ENCODE measurements at places on chromosomes 1 and 21. TPM values are rescaled to one million over a fixed set of nuclear protein-coding genes. Genes with fewer than 3 reads are reported as not detected.

GRCh38 chr21:30502041-30502440 lies at the start of gene KRTAP19-5:
Gene KRTAP19-5, minus strand, starts transcription at chr21:30502141. Its CDS starts 51 bp downstream, at chr21:30502090.
- DNase-seq: no peak

DNA sequence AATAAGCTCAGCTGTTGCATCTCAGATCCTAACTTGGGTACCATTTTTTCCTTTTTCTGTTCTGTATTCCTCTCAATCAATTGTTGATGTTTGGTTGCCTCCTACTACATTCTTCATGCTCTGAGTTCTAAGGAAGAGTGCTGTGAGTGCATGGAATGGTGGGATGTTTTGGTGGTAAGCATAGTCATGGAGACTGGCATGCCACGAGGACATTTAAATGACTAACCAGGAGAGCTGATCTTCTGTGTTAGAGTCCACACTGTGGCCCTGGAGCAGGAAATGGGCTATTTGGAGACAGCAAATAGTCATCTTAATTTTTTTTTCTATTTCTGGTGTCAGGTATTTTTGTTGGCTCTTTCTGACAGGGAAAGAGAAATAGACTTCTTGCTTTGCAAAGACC lies 69.5 kb upstream of the HSD17B7 start:
- no peak for DNase-seq

GRCh38 chr1:221515496-221515895 lies 226.4 kb downstream of the DUSP10 start:
- no peak for DNase-seq

GRCh38 chr1:27487966-27488884 lies 1.7 kb downstream of the WASF2 start:
- no peak for DNase-seq

GRCh38 chr1:54017979-54018378 lies at the start of gene LDLRAD1:
Gene LDLRAD1, minus strand, starts transcription at chr1:54018186. Its CDS starts 74 bp downstream, at chr1:54018112.
- DNase-seq: no peak

DNA sequence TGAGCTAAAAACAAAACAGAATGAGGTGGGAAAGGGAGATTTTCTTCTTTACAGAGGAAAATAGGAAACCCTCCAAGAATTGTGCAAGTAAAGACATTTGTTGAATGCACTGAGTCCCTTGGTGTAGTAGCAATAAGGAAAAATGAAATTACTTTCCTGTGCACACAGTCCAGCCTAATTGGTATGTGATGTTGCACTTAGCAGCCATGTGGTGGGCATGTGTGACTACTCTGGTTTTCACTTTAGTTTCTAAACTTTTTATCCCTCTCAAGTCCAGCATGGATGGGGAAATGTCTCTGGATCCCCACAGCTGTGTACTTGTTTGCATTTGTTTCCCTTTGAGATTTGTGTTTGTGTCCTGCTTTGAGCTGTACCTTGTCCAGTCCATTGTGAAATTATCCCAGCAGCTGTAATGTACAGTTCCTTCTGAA lies 7.1 kb upstream of the AGO3 start:
- no peak for DNase-seq

- no peak for DNase-seq
These were observed 18.0 kb upstream of the ST3GAL3 start for GRCh38 chr1:43689289-43689688.

DNA sequence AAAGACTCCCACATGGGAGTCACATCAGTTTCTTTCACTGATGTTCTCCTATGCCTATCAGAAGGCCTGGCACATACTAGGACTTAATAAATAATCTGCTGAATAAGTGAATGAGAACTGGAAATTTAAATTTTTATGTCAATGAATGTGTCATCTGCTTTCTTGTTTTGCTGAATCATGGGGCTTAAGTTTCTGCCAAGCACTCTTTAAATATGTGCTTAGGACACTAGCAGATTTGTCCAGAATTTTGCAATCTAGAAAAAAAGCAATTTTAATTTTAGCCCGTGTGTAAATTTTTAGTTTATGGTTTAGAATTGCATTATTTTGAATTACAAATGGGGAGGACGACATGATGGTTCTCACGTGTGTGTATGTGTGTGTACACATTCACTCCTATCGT lies 803.1 kb downstream of the USP25 start:
- DNase-seq: no peak

DNA sequence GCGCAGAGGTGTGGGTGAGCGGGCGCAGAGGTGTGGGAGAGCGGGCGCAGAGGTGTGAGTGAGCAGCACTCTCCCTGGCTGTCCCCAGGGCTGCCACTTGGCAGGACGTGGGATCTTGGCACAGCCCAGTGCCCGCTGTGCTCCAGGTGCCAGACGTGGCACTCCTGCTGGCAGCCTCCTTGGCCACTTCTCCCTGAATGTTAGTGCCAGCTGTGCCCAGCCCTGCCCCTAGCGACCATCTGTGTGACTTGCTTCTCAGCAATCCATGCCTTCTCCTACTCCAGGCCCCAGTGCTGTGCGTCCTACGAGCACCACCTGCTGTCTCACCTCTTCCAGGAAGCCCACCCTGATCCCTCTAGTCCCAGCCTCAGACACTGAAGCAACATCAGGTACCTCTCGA lies 30.5 kb downstream of the KRTAP10-1 start:
- peak; percentile 82 for DNase-seq

DNA sequence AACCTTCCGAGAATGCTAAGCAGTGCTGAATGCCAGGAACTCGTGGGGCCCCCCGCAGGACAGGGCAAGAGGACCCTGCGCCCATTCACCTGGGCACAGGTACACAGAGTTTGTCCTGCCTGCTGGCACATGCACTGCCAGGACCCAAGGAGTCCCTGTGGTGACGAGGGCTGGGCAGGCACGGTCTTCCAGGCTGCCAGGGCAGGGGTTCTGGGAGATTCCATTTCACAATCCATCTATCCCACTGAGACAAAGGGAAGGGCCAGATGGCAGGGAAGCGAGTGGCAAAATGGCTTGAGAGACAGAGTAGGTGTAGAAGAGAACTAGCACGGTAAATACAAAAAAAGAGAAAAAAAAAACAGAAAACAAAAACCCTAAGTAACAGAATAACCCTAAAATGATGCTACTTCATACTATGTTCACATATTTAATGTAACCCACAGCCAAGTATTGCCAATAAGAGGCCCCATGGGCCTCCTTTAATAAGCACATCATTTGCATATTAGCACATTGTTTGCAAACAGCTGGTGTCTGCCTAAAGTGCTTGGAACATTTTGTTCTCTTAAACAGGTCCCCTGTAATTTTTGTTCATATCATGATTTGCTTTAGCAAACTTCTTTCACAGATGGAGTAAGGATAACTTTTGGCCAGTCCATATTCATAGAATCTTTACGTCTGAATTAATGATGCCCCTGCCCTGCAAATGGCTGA lies 83.8 kb downstream of the STUM start:
- no peak for DNase-seq

DNA sequence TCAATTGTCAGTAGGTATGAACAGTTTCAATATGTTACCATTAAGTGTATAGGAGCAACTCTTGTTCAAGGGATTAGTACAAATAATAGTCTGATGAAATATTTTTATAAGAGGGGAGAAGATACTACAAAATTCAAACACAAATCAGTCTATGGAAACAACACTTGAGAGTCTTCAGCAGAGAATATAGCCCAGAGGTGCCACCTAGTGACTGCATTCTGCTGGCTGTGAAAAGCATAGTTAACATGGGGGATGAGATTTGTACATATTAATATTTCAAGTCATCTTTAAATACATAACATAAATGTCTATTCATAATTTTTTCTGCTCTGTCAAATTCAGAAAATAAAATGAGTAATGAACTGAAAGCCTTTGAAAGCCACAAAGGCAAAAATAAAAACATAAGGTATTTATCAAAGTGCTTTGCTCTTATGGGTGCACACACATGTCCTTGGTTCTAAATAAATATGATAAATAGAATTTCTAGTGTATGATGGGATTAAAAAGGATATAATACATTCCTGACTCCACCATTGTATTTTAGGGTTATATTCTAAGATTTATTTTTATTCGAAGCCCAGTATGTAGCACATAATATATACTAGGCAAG lies 440.9 kb upstream of the ZRANB2 start:
- no peak for DNase-seq

DNA sequence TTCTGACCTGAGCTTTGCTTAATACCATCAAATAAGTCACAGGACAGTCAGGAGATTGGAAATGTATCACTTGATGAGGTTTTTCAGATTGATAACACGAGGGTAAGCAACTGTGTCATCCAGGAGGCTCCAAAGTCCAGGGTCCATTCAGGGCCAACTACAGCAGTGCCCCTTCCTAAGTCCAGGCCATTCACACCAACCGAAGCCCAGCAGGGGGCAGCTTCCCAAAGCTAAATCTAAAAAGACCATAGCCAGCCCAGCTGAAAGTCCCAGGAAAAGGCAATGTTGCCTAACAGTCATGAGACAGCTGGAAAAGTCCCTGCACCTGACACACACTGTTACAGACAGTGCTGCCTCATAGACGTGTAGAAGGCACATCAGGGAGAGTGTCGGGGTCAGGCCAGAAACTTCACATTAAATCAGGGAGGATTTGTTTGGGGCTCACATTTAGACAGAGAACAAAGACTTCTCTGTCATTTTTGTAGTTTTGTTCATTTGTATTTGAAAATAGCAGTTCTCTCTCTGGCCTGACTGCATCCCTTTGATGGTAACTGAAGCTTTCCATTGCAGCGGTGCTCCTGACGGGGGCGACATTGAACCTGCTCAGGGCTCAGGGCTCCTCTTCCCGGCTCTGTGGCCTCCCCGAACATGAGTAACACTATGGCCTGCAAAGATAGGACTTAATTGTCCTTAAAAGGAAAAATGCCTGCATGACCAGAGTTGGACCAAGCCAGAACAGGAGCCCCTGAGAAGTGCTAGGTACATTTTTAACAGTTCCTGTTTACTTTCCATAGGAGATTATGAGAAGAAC lies 200.4 kb downstream of the NRIP1 start:
- peak; percentile 68 for DNase-seq

PBX1 gene
- 13.3 TPM for polyA plus RNA-seq

NLRP3 gene
- polyA plus RNA-seq: 0.37 TPM

CNIH3 gene
- polyA plus RNA-seq: 0.66 TPM

AQP10 gene
- 0.35 TPM for polyA plus RNA-seq

HP1BP3 gene
- polyA plus RNA-seq: 54.4 TPM

S1PR1 gene
- 51.2 TPM for polyA plus RNA-seq

Data from heart right ventricle (tissue), 16 donors.